Placental pericyte (primary cell): ENCODE measurements at places on chromosomes 13 and 19. TPM values are rescaled to one million over a fixed set of nuclear protein-coding genes. Genes with fewer than 3 reads are reported as not detected.

The TPRX1 gene
- total RNA-seq, result not detected in 2 replicates

The EDDM13 gene
- total RNA-seq, result not detected in 2 replicates

The FLT3 gene
- total RNA-seq, result not detected in 2 replicates

The ZNF575 gene
- total RNA-seq, result 0.14 and 0.44 TPM in 2 replicates

The CLEC4M gene
- not detected in 2 replicates for total RNA-seq

The IGFL3 gene
- not detected in 2 replicates for total RNA-seq

The TNFSF13B gene
- total RNA-seq, result 0.86 and 8.1 TPM in 2 replicates

The NECTIN2 gene
- 127 and 152 TPM in 2 replicates for total RNA-seq

The TBC1D4 gene
- total RNA-seq, result 14.5 and 14.9 TPM in 2 replicates

The ZNF565 gene
- total RNA-seq, result 2.4 and 3.4 TPM in 2 replicates
